ENCODE measurements at places on chromosomes 6 and 20.

DNA sequence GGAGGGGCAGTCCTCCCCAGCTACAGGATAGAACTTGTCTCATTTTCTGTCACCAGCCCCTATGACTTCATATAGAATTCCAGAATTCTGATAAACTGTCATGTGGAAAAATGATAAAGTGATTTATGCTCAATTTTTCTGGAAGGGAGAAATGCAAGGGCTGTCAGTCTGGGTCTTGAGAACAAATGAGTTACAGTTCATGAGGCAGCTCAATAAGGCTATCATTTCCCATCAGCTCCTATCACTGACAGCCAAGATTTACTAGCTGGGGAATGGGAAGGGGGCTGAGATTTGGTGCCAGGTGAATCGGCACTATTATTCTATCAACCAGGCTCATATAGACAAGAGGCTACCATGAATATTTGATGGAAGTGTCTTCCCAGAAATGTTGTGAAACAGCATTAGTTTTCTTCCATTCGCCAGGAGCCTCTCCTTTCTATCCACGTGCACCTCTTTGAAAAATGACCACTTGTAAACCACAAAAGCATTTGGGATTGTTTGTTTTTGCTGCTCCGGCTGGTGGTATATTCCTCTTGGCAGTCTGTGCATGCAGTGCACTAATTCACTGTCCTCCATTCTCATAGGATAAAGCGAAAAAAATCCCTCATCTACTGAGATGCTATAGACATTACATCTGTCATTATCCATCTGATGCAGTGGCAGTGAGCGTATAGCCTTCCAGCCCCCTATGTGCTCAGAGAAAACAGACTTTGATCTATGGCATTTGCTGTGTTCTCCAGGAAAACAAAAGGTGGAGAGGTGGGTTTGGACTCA lies 528.7 kb upstream of the RNF217 start:
- DNase-seq = no peak

GRCh38 chr6:166422201-166422940 lies 39.6 kb upstream of the MPC1 start:
- DNase-seq = no peak

- DNase-seq = no peak
Measured at GRCh38 chr20:433300-433975, 25.3 kb downstream of the RBCK1 start.

DNA sequence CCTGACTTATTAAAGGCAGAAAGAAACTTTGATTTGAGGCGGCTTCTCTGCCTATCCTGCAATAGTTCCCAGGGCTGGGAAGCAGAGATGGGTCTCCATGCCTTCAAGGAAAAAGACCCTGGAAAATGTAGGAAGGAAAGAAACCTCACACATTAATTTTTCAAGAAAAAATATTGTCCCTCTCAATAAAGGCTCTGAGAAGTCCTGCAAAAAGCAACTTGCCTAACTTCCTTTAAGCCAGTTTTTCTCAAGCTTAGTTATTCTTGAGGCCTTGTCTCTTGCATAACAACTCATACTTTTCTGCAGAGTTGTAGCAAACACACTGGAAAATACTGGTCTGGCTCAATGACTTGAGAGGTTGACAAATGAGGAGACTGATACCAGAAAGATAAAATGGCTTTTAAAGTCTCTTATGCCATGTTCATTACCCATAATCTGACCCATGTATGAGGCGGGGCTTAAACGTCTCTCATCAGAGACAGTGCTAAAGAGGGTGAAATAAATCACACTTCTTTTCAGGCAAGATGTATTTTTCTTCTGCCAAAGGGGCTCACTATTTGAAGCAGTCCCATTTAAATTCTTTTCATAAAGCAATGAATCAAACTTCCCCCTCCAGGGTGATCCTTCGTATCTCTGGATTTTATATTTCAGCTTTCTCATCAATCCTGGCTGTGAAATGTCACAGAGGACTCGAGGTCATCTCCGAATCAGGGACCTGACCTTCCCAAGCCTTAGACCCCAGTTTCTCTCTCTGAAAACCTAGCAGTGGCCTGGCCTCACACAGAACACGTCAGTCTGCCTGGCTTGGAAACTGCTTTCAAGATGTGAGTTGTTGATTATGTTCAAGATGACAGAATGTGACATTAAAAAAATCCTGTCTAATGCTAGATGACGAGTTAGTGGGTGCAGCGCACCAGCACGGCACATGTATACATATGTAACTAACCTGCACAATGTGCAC lies 82.3 kb upstream of the KCNG1 start:
- no peak for DNase-seq

GRCh38 chr6:24920136-24920535 lies 15.6 kb downstream of the RIPOR2 start:
- DNase-seq = no peak

DNA sequence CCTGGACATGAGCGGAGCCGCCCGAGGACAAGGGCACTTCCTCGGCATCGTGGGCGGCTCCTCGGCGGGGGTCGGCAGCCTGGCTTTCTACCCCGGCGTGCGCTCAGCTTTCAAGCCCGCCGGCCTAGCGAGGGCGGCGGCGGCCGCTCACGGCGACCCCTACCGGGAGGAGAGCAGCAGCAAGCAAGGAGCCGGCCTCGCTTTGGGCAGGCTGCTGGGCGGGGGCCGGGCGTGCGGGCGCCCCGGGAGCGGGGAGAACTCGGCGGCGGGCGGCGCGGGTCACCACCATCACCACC lies 6.7 kb downstream of the PRDM13 start:
- no peak for DNase-seq

Data from SIG-M5 (cell line).